ENCODE measurements at places on chromosomes 16 and 17.

DNA sequence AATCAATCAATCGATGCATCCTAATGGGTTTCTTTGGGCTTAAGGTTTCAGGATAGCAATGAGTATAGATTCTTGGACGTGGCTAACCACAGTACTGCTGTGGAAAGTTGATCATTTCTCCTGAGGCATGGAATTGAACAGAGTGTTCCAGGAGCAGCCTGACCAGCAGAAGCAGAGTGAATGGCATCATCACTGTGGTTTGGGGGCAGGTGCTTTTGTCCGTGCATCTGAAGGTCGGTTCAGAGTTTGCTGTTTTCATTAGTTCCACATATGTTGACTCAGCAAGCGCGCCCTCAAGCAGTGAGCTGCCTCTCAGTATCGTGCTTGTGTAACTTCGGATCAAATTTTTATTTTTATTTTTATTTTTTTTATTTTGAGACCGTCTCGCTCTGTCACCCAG lies 24.9 kb downstream of the KIAA0513 start:
- no peak for DNase-seq

- DNase-seq = no peak
Measured at GRCh38 chr16:5875416-5875815, 777.8 kb upstream of the EEF2KMT start.

DNA sequence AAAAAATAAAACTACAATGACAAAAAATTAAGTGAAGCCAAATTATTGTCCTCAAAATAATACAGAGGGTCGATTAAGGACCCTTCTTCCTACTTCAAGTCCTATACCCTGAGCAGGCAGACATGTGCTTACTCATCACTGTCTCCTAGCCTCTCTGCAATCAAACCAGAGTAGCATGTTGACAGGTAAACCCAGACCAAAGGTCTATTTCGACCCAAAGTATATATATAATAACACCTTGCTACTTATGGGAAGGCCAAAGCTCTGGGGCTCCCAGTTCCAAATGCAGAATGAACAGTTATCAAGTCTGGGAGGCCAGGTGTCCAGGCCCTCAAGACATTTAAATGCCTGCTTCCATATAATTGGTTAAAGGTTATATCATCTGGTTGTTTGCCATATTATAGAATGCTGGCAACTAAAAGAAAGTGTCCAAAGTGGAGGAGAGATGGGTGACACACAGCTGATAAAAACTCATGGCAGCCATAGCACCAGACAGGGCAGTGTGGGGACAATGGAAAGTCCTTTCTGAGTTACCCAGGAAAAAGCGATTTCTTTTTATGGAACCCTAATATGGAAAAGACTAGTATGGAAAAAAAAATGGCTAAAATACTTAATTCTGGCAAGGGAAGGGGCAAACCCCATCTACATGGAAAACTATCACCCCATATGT lies 53.6 kb downstream of the N4BP1 start:
- DNase-seq = peak; percentile 48

GRCh38 chr17:67751101-67752074 lies 33.7 kb downstream of the NOL11 start:
- no peak for DNase-seq

GRCh38 chr16:77790912-77791311 lies 2.5 kb downstream of the VAT1L start:
- DNase-seq = no peak

DNA sequence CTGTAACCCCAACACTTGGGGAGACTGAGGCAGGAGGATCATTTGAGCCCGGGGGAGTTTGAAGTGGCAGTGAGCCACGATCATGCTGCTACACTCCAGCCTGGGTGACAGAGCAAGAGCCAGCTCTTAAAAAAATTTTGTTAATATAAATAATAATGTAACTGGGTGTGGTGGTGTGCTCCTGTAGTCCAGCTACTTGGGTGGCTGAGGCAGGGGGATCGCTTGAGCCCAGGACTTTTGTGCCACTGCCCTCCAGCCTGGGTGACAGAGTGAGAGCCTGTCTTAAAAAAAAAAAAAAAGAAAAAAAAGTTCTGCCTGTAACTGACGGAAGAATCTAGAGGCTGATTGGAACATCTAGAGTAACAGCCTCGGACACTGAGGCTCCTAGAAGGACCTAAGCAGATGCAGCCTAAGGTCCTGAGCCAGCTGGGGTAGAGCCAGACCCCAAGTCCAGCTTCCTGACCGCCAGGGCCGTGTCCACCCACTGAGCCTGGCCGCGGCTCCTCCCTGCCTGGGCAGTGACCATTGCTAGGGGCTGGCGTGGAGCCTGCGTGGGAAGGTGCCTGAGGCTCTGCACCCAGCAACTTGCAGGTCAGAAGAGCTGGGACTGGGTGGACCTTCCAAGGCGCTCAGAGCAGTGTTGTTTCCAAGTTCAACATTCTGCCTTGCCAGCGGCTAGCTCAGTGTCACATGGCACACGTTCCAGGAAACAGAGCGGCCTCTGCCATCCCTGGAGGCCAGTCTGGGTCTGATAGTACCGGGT lies 209.4 kb upstream of the CIBAR2 start:
- DNase-seq = peak; percentile 72

DNA sequence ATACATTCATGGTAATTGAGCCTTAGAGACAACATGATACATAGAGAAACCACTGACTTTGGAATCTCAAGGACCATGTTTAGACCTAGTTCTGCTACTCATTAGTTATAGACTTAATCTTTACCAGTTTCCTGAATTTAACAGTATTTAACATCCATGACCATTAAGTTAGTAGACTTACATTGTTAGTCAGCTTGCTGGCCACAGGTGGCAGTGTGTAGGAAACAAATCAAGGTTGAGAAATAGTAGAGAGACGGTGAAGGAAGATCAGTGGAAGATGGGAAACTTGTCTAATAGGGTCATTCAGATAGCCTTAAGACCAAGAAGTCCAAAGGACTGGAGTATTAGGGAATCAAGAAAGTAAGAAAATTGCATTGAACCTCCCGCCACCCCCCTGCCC lies 31.0 kb downstream of the OMG start:
- DNase-seq = no peak

GRCh38 chr16:19861811-19862327 lies 22.8 kb downstream of the GPRC5B start:
- no peak for DNase-seq

- no peak for DNase-seq
Measured at GRCh38 chr17:15934866-15935265, 10.1 kb upstream of the ADORA2B start.

DNA sequence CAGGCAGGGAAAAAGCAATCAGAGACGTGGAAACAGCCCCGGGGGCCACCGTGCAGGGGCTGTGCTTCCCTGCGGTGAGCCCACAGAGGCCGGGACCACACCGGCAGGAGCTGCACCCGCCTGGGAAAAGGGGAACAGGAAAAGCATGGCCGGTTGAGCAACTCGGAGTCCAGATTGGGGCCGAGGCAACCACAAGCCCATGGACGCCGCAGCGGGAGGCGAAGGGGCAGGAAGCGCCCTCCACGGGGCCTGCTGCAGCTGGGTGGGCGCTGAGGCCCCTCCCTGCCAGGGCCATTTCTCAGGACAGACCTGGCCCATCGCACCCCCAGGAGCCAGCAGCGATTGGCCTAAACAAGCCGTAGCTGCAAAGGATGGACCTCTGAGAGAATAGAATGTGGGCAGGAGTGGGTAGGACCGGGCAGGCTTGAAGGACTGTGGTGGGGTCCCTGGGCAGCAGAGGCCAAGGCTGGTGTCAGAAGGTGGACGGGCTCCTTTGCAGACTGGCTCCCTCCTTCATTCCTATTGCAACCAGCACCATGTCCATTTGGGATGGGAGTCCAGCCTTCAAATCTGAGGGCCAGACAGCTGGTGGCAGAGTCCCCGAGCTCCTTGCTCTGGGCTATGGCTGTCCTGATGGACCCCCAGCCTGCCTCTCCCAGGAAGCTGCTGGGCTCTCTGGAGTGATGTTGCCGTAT lies 30.4 kb downstream of the COX4I1 start:
- no peak for DNase-seq

GRCh38 chr17:1941272-1942065 lies 83.7 kb downstream of the RTN4RL1 start:
- DNase-seq = no peak

GRCh38 chr17:49224198-49224996 lies 6.2 kb downstream of the PHOSPHO1 start:
- DNase-seq = peak; percentile 53
